HTR-8/SVneo (cell line): ENCODE measurements at places on chromosomes 16 and 17.

DNA sequence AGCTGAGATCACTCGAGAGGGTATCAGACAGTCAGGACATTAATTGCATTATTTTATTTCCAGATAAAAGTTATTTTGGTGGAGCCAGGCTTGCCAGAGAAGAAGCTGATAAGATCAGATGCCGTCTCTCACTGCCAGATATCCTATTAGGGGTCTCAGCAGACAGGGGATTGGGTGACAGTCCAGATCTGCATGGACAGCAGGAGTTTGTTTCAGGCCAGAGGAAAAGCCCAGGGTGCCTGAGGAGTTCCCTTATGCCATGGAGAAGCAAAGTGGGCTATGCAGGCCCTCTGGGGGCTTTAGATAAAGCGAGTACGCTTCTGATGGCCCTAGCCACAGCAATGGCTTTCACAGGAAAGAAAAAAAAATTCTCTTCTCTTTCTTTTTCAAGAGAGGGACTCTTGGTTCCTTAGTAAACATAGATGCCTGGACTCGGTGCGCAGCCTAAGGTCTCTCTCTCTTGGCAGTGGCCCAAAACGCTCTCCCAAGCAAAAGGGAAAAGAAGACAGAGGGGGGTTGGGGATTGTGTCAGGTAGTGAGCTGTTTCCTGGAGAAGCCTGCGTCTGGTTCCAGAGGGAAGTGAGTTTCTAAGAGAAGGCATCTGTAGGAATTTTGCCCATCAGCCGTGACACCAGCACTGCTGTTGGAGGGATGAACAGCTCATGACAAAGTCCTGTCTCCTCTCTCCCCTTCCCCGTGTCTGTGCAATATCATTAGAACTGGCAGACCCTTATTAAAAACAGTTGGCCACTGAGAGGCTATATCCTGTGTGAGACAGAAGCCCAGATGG lies 166.3 kb upstream of the FOXF1 start:
- DNase-seq: no peak

GRCh38 chr17:33012522-33013033 lies 20.9 kb downstream of the SPACA3 start:
- DNase-seq: peak; percentile 82

- no peak for DNase-seq
Measured at GRCh38 chr16:20387978-20388377, 16.6 kb downstream of the PDILT start.

DNA sequence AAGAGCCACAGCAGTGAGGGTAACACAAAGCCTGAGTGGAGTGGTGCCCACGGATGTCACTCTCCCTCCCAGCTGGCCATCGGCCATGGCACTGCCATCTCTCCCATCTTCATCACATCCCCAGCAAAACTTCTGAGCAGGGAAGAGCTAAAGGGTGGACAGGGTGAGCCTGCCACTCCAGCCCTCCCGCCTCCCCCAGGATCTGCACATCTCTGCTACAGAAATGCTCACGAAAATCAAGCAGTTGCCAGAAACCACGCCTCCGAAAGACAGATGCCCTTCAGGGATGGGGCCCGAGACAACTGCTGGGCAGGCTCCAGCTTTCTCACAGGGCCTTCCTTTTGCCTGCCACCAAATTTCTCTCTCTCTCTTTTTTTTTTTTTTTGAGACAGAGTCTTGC lies 3.6 kb downstream of the GRIN2C start:
- no peak for DNase-seq

GRCh38 chr17:38585056-38585917 lies 20.5 kb downstream of the SRCIN1 start:
- DNase-seq: no peak

- DNase-seq: no peak
Measured at GRCh38 chr17:8656693-8657092, 26.2 kb upstream of the MYH10 start.

GRCh38 chr17:57207396-57207795 lies 48.9 kb upstream of the MSI2 start:
- DNase-seq: no peak
